ENCODE measurements at places on chromosomes 4 and X.
A peak's percentile ranks its signal among the peaks of the same experiment; 100 is the strongest.

DNA sequence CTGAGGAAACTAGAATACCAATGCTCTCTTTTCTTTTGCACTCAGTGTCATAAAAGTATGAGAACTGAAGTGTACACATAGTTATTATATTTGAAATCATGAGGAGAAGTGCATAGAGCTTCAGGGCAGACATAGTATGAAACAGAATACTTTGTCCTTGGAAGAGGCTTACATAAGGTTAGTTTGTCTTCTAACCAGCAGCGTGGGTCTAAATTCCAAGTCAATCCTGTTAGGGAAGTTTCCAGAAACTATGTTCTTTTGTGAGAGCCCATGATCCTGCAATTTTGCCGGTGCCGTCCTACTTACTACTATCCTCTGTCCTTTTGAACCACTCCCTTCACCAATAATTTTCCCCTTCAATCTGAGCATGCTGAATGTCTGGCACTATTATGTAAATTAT is 156.2 kb downstream of the PABPC4L start:
- no peak for DNase-seq

- DNase-seq, result no peak
Observed at GRCh38 chrX:49040376-49040955, 2.7 kb downstream of the TFE3 start.

- peak; percentile 4 for DNase-seq
Observed at GRCh38 chr4:77636902-77637301, 31.3 kb downstream of the CXCL13 start.

DNA sequence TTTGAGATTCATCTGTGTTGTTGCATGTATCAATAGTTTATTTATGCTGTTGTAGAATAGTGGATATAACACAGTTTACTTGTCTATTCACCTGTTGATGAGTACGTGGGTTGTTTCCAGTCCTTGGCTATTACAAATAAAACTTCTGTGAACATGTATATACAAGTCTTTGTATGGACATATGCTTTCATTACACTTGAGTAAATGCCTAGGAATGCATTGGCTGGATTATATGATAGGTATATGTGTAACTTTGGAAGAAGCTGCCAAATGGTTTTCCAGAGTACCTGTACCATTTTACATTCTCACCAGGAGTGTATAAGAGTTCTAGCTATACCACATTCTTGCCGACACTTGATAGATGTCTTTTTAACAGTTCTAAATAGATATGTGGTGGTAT is 16.5 kb downstream of the ART3 start:
- DNase-seq, result no peak

DNA sequence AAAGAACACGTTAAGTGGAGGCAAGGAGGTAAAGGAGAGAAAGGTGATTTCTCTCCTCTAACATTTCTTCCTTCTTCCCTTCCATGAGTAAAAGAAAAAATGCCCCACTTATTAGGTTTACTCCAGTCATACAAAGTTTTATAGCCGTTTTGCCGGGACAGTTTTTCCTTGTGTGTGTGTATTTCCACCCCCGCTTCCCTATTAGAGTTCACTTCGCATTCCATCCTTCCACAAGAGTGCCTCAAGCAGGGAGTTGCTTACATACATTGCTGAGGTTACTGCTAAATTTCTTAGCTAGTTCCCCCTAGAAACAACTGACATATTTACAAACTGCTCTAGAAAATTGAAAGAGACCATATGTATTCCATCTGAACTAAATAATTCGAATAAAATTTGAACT is 45.2 kb upstream of the BMP15 start:
- no peak for DNase-seq
